ENCODE measurements at places on chromosomes 7 and 10.

DNA sequence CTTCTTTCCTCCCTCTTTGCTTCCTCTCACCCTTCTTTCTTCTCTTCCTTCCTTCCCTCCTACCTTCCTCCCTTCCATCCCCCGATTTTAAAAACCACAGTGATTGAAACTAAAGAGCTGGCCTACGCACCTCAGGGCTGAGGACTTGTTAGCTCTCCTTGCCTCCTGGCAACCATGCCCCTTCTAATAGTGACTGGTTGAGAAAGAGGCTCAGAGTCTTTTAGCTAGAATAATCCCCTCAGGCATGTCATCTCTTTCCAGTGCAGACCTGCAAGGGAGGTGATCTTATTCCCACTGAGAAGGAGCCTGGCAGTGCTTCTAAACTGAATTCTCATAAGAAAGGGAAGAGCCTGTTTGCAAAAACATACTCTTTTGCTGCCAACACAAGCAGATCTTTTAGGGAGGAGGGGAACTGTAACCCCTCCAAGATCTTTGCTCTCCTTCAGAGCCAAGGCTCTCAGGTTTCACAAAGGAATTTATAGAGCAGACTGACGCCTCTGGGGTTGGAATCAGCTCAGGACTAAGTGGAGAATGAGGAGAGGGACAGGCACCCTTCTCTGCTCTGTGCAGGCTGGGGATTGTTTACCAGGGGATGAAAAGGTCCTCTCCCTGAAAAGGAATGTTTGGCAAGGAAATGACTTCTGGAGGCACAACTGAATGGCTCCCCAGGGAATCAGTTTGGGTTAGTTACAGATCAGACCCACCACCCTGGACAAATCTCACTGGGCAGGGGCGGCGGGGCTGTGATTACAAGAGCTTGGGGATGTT, 9.4 kb upstream of the ANKRD1 start:
- peak; percentile 67 for DNase-seq

GRCh38 chr10:80855348-80855971, 317.8 kb downstream of the SH2D4B start:
- DNase-seq: peak; percentile 31

DNA sequence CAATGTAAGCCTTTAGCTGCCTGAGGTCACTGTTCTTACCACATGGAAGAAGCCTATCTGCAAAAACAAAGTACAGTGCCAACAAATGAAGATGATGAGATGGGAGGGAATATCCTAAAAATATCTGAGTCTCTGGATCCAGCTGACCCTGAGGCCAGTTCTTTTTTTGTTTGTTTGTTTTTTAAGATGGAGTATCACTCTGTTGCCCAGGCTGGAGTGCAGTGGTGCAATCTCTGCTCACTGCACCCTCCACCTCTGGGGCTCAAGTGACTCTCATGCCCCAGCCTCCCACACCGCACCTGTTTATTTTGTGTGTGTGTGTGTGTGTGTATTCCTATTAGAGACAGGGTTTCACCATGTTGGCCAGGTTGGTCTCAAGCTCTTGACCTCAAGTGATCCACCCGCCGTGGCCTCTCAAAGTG, 44.9 kb downstream of the HYCC1 start:
- DNase-seq: no peak

- DNase-seq: no peak
Measured at GRCh38 chr7:149306854-149307253, 44.9 kb downstream of the ZNF783 start.

DNA sequence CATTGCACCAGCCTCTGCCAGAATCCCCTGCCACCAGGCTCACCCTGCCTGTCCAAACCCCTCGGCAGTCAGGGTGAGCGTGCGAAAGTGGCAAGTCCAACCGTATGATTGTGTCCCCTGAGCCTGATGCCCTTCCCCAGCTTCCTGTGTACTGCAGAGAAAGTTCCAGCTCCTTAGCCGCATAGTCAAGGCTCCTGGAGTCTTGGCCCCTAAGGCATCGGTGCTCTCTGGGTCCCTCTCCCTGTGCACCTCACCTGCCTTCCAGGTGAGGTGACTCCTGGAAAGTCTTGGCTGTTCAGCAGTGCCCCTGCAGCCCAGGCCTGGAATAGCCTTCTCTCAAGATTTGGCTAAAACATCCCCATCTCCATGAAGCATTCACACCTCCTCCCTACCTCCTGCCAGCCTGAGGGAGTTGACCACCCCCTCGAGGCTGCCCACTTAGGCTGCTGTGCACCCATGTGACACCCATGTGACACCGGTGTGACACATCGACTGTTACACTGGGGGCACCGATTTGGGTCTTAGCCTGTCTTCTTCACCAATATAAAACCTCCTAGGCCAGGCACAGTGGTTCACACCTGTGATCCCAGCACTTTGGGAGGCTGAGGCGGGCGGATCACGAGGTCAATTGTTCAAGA, 56.1 kb upstream of the ELN start:
- no peak for DNase-seq

GRCh38 chr10:53841483-53842145, 959.4 kb downstream of the PCDH15 start:
- DNase-seq: no peak

- DNase-seq: no peak
Measured at GRCh38 chr10:123860209-123860608, 31.4 kb downstream of the CPXM2 start.

GRCh38 chr10:115432188-115432819, 339.1 kb downstream of the ATRNL1 start:
- no peak for DNase-seq

DNA sequence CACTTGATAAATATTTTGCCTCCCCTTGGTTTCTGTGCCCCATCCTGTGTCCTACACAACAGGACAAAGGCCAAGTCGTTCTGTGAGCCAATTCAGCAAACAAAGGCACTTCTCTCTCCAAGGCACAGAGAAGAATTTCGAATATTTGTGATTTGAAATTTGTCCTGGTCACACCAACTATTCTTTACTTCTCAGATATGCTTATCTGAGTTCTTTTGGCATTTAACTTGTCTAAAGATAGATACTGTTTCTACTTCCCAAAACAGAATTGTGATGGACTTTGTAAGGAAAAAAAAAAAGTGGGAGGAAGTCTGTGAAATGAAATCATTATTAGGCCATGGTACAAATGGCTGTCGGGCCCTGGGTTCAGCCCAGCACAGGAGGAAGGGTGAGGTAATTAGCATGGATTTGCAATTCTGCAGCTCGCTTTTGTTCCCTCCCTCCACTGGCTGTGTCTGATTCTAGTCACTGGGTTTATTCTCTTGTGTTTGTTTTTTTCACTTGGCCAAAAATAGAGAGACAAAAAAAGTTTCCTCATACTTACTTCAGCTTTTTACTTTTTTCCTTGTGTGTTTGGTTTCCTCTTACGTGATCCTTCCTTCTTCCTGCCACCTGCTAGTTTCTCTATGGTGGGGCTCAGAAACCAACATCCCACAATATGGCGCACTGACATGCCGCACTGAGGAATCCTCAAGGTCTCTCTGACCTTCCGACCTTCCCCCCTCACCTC, 108.2 kb upstream of the MKLN1 start:
- DNase-seq: no peak

- DNase-seq: peak; percentile 41
Measured at GRCh38 chr7:5854738-5855137, 25.9 kb upstream of the OCM start.

DNA sequence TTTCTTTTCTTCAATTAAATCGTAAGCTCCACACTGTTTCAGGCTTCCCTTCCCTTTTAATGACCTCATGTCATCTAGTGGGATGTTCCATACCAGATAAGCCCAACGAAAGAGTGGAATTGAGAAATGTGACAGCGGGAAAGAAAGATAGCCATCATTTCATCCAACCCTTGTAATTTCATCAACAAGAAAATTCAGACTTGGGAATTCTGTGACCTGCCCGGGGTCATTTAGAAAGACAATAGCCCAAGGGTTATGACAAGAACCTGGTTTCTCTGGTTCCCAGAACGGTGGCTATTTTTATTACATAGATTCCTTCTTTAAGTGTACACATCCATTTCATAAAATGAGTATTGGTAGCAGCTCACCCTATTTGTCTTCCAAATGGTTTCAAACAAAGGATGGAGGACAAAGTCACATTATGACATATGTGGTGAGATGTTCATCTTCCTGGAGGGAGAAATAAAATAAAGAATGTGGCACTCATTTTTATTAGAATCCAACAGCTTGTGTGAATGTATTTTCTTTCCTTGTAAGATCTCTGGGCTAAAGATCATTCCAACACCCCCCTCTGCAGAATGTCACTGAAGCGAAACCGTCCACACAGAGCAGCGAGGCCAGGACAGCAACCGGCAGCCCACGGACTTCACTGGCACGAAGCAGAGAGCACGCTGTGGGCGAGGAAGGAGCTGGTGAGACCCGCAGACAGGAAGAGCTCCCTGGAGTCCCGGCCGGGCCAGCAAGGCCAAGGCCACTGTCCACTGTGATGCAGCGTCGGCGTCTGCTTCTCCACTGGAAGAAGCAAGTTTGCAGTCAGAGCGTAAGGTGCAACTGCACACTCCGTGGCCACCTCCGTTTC, 199.9 kb downstream of the KLF6 start:
- DNase-seq: no peak

GRCh38 chr7:63867127-63867526, 131.5 kb upstream of the ZNF722 start:
- DNase-seq: no peak

DNA sequence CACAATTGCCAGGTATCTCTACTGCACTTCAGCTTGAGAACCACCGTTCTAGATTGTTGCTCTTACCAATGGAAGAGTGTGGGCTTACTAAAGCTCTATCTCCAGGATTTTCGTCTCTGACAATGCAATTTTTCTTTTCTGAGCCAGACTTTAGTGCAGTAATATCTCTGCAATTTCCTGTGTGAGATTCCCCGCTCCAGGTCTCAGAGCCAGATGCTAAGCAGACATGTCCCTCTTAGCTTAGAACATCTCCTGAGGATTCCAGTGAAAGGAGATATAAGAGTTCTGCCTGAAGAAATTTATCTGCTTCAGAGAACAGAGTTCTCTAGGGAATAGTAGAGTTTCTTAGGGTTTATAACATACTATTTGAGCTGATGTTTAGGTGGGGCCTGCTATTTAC, 82.0 kb downstream of the SND1 start:
- no peak for DNase-seq

- no peak for DNase-seq
Measured at GRCh38 chr10:48940372-48940771, 732 bp upstream of the LRRC18 start.

DNA sequence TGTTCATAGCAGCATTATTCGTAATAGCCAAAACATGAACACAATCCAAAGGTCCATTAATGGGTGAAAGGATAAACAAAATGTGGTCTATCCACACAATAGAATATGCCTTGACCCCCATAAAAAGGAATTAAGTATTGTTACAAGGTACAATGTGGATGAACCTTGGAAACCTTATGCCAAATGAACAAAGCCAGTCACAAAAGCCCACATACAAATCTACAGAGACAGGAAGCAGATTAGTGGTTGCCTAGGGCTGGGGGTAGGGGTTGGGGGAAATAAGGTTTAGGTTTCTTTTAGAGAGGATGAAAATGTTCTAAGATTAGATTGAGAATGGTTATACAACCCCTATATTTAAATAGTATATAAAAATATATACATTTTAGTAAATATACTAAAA, 34.8 kb downstream of the PIP4K2A start:
- DNase-seq: no peak

- no peak for DNase-seq
Measured at GRCh38 chr10:91799612-91799975, 1.4 kb downstream of the TNKS2 start.

DNA sequence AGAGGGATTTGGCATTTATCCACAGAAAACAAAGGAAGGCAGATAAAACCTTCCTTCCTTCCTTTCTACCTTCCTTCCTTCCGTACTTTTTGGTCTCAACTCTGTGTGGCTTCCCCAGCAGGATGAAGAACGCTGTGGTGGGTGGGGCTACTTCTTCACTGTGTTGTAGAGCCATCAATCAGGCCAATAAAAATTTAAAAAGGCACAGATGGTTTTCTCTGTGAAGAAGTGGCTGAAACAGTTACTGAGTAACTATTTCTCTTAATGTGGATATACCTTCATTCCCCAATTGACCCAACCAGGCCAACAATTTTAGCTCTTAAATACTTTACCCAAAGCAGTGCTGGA, 75.8 kb downstream of the ZNF92 start:
- no peak for DNase-seq

GRCh38 chr10:108849688-108850087, 1073.6 kb downstream of the XPNPEP1 start:
- DNase-seq: no peak
